SHP77 (cell line): ENCODE measurements at places on chromosomes 12 and 14.
A peak's percentile ranks its signal among the peaks of the same experiment; 100 is the strongest.

- DNase-seq: no peak
Measured at GRCh38 chr12:80643961-80644360, 63.5 kb upstream of the MYF6 start.

GRCh38 chr12:64545081-64545382, 65.3 kb upstream of the RASSF3 start:
- DNase-seq: no peak

GRCh38 chr12:132617822-132618682, 524 bp upstream of the P2RX2 start:
- DNase-seq: no peak

DNA sequence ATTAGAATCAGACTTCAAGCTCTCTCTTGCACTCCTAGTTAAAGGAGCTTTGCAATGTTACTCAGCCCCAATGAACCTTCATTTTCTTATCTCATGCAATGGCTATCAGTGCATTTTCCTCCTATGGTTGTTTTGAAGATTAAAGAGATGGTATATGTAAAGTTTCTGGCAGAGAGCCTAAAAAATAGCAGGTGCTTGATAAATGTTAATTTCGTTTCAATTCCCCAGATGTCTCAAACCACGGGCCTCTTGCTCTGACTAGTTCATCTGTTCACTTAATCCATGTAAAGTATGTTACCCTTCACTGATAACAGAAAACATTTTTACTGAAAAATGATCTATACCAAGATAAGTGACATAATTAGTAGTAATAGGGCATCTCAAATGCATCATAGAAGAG, 735.4 kb upstream of the USP15 start:
- no peak for DNase-seq

DNA sequence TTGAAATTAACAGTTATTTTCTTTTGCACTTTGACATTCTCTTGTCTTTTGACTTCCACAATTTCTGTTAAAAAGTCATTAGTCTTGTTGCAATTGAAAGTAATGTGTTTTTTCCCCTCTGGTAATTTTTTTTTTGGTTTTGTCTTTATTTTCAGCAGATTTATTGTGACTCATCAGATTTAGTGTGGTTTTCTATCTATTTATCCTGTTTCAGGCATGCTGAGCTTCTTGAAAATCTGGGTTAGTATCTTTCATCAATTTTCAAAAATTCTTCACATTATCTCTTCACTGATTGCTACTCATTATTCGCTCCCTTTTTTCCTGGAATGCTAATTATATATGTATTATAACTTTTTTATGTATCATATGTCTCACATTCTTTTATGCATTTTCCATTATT, 15.3 kb upstream of the NTF3 start:
- no peak for DNase-seq

DNA sequence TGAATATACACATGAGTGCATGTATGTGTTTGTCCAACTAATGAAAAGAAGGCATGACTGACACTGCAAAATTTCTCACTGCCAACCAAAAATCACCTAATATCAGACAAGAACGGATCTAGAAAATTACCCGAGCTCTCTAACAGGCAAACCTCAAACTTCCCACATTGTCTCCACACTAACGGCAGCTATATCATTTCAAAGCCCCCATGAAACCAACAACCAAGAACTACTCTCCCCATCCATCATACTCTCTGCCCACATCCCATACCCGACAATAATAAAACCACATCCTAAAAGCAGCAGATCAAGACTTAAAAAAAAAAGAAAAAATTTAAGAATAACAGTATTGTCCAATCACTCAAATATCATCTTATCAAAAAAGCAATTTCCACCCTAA, 227.1 kb downstream of the CEP128 start:
- DNase-seq: no peak

GRCh38 chr14:88289234-88289633, 33.8 kb downstream of the KCNK10 start:
- DNase-seq: no peak

DNA sequence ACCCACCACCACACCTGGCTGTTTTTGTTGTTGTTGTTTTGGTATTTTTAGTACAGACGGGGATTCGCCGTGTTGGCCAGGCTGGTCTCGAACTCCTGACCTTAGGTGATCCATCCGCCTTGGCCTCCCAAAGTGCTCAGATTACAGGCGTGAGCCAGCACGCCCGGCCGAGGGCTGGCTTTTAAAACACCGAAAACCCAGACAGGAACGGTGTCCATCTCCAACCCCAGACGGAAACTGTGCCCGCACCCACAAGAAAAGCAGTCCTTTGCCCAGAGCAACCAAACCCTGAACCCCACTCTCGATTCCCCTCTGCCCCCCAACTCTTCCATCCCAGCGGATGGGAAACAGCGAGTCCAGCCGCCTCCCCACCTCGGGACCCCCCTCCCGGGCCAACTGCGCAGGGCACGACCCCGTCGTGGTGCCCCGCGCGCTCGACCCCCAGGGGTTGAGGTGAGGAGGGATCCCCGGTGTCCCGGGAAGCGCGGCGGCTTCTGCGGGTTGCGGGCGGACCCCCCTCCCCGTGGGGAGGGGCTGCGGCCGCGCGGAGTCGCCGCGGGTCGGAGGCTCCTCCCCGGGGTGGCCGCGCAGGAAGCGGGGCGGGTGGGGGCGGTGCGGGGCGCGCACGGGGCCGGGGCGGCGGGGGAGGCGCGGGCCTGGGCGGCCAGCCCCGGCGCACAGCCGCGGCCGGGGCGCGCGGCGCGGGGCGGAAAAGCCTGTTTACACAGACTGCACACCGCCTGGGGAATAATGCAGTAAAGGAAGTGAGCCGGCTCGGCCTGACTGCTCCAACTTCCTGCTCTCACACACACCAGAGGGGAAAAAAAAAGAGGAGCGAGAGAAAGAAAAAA, at the start of gene ELK3:
Gene ELK3 (plus strand): TSS at position 651 of the 851 bp plus-strand sequence.
- peak; percentile 59 for DNase-seq

GRCh38 chr14:68782091-68782981, 10.5 kb downstream of the ZFP36L1 start:
- DNase-seq: no peak
